ENCODE measurements at places on chromosomes 12 and 14.
A peak's percentile ranks its signal among the peaks of the same experiment; 100 is the strongest.

- peak; percentile 64 for DNase-seq
Observed at GRCh38 chr14:99758121-99758821, 34.9 kb upstream of the EML1 start.

DNA sequence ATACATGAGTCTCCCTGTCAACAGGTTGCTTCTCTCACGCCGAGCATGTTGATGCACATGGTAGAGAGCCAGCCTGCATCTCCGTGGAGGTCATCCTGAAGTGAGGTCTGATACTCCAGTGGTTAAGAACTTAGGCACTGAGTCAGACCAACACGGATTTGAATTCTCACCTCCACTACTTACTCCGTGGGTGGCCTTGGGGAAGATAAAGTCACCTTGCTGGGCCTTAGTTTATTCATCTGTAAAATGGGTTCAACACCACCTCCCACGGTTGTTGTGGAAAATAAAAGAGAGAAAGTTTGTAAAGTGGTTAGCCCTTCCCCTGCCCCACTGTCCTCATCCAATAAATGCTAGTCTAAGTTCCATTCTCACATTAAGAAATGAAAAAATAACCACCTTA lies 408.9 kb downstream of the MED13L start:
- no peak for DNase-seq

GRCh38 chr12:82877963-82878362 lies 191.3 kb downstream of the TMTC2 start:
- no peak for DNase-seq

DNA sequence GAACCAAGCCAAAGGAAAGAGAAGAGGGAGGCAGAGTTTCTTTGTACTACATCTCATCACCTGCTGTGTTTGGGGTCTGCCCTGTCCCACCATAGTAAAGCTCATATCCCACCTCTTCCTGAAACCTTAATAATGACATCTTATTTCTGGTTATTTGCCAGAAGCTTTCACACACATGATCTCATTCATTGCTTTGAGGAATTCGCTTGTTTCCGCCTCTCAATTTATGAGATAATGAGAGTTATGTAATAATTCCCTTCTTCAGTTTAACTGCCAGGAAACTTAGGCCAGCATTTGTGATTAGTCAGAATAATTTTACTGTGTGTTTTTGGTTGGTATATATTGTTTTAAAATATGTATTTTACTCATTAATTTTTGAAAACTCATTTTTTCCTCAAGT lies 205.2 kb downstream of the CACNA1C start:
- no peak for DNase-seq

GRCh38 chr14:101912841-101913240 lies 51.5 kb upstream of the DYNC1H1 start:
- no peak for DNase-seq

- no peak for DNase-seq
Observed at GRCh38 chr12:44143175-44143574, 307.3 kb downstream of the TMEM117 start.

GRCh38 chr12:132170094-132170636 lies 25.9 kb downstream of the NOC4L start:
- no peak for DNase-seq

GRCh38 chr14:46840944-46841720 lies 189.6 kb upstream of the RPL10L start:
- peak; percentile 17 for DNase-seq

- no peak for DNase-seq
Observed at GRCh38 chr12:113088037-113088436, 31.5 kb downstream of the DTX1 start.

DNA sequence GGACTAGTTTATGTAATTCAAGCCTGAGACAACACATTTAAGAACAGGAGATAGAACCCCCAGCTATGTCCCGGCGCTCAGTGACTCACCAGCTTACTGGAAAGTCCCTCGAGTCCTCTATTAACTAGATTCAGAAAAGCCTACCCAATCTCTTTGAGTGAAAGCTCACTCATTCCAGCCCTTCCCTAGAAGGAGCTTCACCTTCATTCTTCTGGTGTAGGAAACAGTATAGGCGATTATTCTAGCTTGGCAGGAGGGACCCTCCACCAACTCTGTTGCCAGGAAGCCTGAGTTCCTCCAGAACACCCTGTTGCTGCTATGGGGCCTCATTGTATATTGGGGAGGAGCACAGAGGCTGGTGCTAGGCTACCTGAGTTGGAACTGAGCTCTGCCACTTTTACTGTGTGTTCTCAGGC lies 57.2 kb upstream of the AEBP2 start:
- DNase-seq, result no peak

DNA sequence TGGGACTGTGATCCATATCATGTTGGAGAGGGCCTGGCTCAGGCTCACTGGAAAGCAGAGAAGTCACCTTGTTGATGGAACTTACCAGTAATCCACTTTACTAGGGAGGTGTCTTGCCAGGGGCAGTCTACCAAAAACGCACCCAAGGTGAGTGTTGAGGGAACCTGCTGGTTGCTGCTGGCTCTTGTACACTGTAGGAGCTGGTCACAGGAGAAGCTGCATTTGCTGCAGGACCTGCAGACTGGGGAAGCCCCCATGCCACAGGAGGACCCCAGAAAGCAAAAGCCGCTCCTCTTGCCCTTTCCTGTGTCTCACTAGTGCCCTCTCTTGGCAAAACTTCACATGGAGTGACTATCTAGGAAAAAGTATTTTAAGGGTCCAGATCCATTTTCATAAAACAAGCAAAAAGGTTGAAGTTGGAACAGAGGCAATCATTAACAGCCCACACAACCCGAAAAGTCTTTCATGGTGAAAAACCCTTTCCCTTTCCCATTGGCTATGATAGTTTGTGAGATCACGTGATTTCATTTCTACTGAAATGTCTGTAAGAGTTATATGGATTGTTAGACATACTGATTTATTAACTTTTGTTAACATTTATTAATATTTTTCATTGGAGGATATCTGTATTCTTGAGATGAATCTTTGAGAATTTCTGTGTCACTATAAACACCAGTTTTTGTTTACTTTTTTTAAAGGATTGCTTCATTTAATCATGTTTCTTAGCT lies 59.2 kb downstream of the RASSF8 start:
- peak; percentile 56 for DNase-seq

- no peak for DNase-seq
Observed at GRCh38 chr12:132236930-132237771, 92.2 kb downstream of the GALNT9 start.

- peak; percentile 23 for DNase-seq
Observed at GRCh38 chr14:102655137-102655536, 62.7 kb downstream of the RCOR1 start.

DNA sequence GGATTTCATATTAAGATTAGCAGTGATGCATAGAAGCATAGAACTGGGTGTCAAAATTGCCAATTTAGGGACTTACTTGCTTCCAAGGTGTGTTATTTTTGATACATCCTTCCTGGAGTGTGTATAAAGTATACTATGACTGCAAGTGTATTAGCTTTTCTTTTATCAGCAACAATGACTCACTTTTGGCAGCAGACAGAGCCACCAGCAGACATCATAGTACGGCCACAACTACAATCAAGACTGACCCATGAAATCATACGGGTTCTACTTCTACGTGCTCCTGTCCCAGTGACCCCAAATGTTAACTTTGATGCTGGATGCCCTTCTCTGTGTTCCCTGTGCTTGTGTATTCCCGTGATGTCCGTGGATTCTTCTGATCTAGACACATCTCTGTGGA lies 443.9 kb downstream of the TMEM132D start:
- DNase-seq, result no peak

DNA sequence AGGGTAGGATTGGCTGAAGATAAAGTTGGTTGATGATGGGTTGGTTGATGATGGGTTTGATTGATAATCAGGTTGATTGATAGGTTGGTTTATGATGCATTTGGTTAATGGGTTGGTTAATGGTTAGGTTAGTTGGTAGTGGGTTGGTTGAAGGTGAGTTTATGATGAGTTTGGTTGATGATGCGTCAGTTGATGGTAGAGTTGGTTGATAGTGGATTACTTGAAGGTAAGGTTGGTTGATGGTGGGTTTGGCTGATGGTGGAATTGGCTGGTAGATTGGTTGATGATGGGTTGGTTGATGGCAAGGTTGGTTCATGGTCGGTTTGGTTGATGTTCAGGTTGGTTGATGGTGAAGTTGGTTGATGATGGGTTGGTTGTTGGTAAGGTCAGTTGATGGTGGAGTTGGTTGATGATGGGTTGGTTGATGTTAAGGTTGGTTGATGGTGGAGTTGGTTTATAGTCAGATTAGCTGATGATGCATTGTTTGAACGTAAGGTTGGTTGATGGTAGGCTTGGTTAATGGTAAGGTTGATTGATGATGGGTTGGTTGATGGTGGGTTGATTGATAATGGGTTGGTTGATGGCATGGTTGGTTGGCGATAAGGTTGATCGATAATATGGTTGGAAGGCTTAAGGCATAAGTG lies 146.4 kb downstream of the ADGRD1 start:
- no peak for DNase-seq

Data from iPS DF 19.7 (cell line).